Natural killer cell (primary cell): ENCODE measurements at places on chromosomes 6 and 20. TPM values are rescaled to one million over a fixed set of nuclear protein-coding genes. Genes with fewer than 3 reads are reported as not detected.

DNA sequence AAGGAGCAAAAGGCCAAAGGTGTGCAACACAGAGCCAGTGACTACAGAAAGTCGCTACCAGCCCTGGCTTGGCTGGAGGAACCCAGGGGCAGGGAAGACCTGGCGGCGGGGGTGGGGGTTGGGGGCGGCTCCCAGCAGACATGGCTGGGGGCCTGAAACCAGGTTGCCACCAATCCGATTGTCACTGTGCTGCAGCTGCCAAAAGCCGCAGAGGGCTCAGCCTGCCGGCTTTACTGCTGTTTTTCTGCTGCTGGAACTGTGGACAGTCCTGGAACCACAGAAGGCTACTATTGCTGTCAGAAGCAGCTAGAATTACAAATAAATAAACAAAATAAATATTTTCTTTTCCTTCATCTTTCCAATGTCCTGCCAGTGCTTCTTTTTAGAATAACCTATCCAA lies 25.7 kb upstream of the OGFRL1 start:
- H3K36me3 ChIP-seq: no peaks in the 10 kb centered on the region
- H3K27ac ChIP-seq: no peak overlapping the region
- no peak for DNase-seq
- no peaks in the 10 kb centered on the region for H3K27me3 ChIP-seq
- H3K4me3 ChIP-seq: no peak overlapping the region
- no peaks in the 10 kb centered on the region for H3K4me1 ChIP-seq

- no peaks in the 10 kb centered on the region for H3K36me3 ChIP-seq
- H3K27ac ChIP-seq: no peak overlapping the region
- no peaks in the 10 kb centered on the region for H3K4me1 ChIP-seq
- no peak for DNase-seq
These were observed 89.4 kb downstream of the TRDN start for GRCh38 chr6:123547216-123547978.

DNA sequence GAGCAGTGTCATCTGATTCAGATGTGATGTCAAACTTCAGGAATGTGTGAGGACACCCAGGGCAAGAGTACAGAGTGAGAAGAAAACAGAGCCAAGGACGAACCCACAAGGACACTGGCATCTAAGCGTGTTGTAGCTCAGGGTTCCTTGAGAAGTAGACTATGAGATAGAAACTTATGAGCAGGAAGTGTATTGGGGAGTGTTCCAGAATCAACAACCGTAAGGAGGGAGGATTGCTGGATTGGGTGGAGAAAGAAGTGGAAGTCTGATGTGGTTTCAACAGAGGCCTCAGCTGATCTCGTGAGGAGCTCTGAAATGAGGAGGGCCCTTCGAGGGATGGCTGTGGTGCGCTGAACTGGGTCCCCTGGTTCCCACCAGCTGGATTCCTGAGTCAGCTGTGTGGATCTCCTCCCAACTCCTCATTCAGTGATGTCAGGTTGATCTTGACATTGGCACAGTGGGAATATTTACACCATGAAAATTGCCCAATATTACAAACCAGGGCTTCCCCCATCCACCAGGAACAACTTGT lies 25.7 kb upstream of the IGF2R start:
- H3K36me3 ChIP-seq: no peaks in the 10 kb centered on the region
- H3K4me1 ChIP-seq: no peaks in the 10 kb centered on the region
- no peak overlapping the region for H3K4me3 ChIP-seq
- H3K27ac ChIP-seq: no peak overlapping the region
- DNase-seq: no peak
- H3K27me3 ChIP-seq: peaks cover 4% of the 10 kb centered on the region

DNA sequence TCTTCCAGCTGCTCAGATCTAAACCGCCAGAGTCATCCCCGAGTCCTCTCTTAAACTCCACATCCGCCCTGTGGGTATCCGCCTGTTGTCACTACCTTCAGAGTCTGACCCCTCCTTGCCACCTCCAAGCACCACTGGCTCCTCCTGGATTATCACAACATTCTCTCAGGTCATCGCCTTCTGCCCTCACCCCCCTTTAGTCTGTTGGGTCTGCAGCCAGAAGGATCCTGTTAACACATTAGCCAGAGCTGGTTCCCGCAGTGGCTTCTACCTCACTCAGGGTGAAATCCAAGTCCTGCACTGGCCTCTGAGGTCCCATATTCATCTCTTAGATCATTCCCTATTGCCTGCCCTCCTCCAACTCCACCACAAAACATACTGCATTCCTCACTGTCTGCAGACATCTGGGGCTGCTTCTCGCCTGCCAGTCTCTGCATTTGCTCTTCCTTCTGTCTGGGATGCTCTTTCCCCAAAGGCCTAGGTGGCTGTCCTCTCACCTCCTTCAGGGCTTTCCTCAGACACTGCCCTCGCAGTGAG lies 34.1 kb downstream of the TNXB start:
- no peaks in the 10 kb centered on the region for H3K36me3 ChIP-seq
- H3K4me1 ChIP-seq: no peaks in the 10 kb centered on the region
- H3K4me3 ChIP-seq: no peak overlapping the region
- DNase-seq: no peak
- H3K27me3 ChIP-seq: no peaks in the 10 kb centered on the region
- no peak overlapping the region for H3K27ac ChIP-seq

- no peaks in the 10 kb centered on the region for H3K4me1 ChIP-seq
- no peaks in the 10 kb centered on the region for H3K27me3 ChIP-seq
- H3K36me3 ChIP-seq: no peaks in the 10 kb centered on the region
- no peak overlapping the region for H3K4me3 ChIP-seq
- H3K27ac ChIP-seq: no peak overlapping the region
- no peak for DNase-seq
These were observed 211.2 kb downstream of the C6orf118 start for GRCh38 chr6:165098165-165098564.

DNA sequence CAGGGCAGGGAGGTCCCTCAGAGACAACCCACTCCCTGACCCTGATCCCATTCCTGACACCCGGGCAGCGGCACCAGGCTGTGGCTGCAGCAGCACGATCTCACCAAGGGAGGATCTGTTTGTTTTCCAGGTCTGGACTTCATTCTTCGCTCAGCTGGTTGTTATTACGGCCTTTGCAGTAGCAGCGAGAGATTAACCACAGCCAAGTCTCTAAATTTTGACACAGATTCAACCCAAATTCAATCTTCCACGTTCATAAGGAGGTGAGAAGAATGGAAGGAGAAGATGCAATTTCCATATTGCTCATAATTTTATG lies 91.1 kb upstream of the THBS2 start:
- H3K36me3 ChIP-seq: no peaks in the 10 kb centered on the region
- no peaks in the 10 kb centered on the region for H3K27me3 ChIP-seq
- no peak overlapping the region for H3K4me3 ChIP-seq
- no peaks in the 10 kb centered on the region for H3K4me1 ChIP-seq
- no peak for DNase-seq
- H3K27ac ChIP-seq: no peak overlapping the region

The ZSCAN12 gene
- total RNA-seq: 4.9 TPM

DNA sequence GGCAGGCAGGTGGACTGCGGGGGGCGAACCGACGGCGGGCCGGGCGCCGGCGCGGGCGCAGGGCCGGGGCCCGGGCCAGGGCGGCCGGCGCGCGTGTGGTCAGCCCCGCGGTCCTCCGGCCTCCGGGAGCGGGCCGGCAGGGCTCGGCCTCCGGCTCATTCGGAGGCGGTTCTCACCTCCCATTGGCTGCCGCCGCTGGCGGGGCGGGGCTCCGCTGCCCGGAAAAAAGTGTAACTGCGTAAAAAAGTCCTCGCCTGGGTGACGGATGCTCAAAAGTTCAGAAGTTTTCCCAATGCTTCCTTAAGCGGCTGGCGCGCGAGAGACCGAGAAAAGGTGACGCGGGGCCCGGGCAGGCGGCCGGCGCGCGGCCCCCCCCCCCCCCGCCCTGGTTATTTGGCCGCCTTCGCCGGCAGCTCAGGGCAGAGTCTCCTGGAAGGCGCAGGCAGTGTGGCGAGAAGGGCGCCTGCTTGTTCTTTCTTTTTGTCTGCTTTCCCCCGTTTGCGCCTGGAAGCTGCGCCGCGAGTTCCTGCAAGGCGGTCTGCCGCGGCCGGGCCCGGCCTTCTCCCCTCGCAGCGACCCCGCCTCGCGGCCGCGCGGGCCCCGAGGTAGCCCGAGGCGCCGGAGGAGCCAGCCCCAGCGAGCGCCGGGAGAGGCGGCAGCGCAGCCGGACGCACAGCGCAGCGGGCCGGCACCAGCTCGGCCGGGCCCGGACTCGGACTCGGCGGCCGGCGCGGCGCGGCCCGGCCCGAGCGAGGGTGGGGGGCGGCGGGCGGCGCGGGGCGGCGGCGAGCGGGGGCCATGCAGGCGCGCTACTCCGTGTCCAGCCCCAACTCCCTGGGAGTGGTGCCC lies at the start of gene FOXC1:
Gene FOXC1, plus strand, starts transcription at position 268 of the 849 bp plus-strand sequence. Its CDS starts 531 bp downstream, at position 799.
- H3K36me3 ChIP-seq: no peaks in the 10 kb centered on the region
- peaks cover 55% of the 10 kb centered on the region for H3K4me1 ChIP-seq
- DNase-seq: no peak
- H3K27ac ChIP-seq: no peak within 1 kb of the TSS
- peaks cover 66% of the 10 kb centered on the region for H3K27me3 ChIP-seq

The VNN1 gene
- total RNA-seq: not detected

The SLC35F1 gene
- total RNA-seq: not detected

The SLC17A2 gene
- total RNA-seq: not detected

- no peaks in the 10 kb centered on the region for H3K36me3 ChIP-seq
- H3K27me3 ChIP-seq: no peaks in the 10 kb centered on the region
- H3K4me3 ChIP-seq: no peak overlapping the region
- no peaks in the 10 kb centered on the region for H3K4me1 ChIP-seq
- H3K27ac ChIP-seq: no peak overlapping the region
- no peak for DNase-seq
These were observed 68.6 kb upstream of the FYN start for GRCh38 chr6:111941686-111942330.

DNA sequence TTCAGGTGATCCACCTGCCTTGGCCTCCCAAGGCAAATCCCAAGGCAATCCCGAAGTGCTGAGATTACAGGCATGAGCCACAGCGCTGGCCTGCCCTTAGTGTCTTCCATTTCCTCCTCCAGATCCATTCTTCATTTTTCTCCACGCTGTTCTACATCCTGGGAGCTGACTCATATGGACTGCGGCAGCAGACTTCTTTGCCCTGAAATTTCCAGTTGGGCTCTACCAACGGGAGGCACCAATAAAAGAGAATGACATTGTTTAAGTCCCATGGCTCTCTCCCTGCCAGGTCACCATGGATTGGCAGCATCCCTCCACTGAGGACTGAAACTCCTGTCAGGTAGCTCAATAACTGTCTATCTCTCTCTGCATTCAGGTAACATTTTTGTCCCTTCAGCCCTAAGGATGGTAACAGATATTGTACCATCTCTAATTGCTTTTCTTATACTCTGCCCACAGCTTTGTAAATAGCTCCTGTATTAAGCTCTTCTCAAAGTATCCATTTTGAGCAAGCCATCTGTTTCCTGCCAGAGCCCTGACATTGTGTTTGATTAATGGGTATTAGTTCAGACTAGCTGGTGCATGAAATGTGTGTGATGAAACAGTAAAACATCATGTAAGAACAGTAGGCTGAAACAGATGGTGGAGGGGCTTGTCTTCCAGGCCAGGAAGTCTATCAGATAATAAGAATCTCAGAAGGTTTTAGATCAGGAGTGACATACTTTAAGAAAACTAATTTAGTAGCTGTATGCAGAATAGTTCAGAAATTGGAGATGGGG lies 3.6 kb downstream of the TBCC start:
- no peak overlapping the region for H3K4me3 ChIP-seq
- H3K4me1 ChIP-seq: peaks cover 19% of the 10 kb centered on the region
- no peak for DNase-seq
- no peaks in the 10 kb centered on the region for H3K36me3 ChIP-seq
- no peaks in the 10 kb centered on the region for H3K27me3 ChIP-seq

DNA sequence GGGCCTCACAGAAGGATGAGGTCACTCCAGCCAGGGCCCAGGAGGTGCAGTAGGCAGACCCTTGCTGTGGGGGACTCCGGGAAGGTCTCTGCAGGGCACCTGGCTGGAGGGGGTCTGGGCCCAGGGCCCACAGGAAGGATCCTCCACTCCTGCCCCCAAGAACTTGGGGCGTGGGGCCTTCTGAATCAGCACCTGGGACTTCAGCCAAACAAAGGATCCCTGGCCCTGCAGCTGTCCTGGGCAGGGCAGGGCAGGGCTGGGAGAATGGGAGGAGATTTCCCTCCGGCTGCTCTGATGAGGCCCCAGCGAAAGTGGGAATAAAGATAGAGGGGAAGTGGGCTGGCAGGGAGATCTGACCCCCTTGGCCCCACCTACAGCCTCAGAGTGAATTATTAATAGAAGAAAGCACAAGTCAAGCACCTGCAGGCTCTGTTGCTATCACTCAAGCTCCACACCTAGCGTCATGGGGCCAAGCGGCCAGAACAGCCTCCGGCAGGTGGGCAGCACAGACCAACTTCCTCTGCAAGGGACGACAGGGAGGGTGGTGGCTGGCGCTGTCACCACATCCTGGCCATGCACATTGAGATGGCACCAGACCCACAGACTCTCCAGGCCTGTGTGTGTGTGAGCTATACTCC lies 61.6 kb upstream of the MRPS10 start:
- peaks cover 73% of the 10 kb centered on the region for H3K4me1 ChIP-seq
- H3K36me3 ChIP-seq: no peaks in the 10 kb centered on the region
- H3K4me3 ChIP-seq: no peak overlapping the region
- DNase-seq: peak; percentile 46
- peak overlapping the region; percentile 76 for H3K27ac ChIP-seq
- no peaks in the 10 kb centered on the region for H3K27me3 ChIP-seq

The OPRL1 gene
- 1.2 TPM for total RNA-seq

GRCh38 chr6:22928775-22929174 lies 359.4 kb downstream of the HDGFL1 start:
- no peaks in the 10 kb centered on the region for H3K27me3 ChIP-seq
- no peak for DNase-seq
- no peaks in the 10 kb centered on the region for H3K36me3 ChIP-seq
- no peak overlapping the region for H3K27ac ChIP-seq
- H3K4me3 ChIP-seq: no peak overlapping the region
- H3K4me1 ChIP-seq: no peaks in the 10 kb centered on the region

- H3K36me3 ChIP-seq: no peaks in the 10 kb centered on the region
- no peak overlapping the region for H3K27ac ChIP-seq
- no peak overlapping the region for H3K4me3 ChIP-seq
- no peak for DNase-seq
- no peaks in the 10 kb centered on the region for H3K4me1 ChIP-seq
These were observed 49.4 kb upstream of the RREB1 start for GRCh38 chr6:7058250-7058923.

- H3K4me3 ChIP-seq: no peak overlapping the region
- no peak overlapping the region for H3K27ac ChIP-seq
These were observed 45.2 kb downstream of the OSTM1 start for GRCh38 chr6:108029226-108029921.
